Upper lobe of left lung (tissue), 6 donors: ENCODE measurements at places on chromosomes 4 and X. TPM values are rescaled to one million over a fixed set of nuclear protein-coding genes. Genes with fewer than 3 reads are reported as not detected.
A peak's percentile ranks its signal among the peaks of the same experiment; 100 is the strongest.

ADH6 gene
- total RNA-seq, result not detected

DNA sequence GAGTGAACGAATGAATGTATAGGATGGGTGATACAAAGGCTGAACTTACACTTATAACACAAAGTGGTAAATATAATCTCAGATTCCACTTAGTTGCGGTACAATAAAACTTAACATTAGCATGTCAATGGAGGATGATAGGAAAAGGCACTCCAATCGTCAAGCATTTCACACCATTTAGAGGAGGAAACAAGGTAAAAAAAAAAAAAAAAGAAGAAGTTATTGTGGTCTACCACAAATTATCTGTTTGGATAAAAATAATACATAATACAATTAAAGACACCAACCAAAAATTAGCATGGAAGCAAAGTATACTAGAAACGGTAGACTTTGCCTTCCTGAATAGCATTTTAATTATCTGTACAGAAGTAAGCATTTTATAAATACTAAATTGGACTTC lies 205.5 kb downstream of the PPP3CA start:
- no peaks in the 10 kb centered on the region for H3K27me3 ChIP-seq
- peaks cover 15% of the 10 kb centered on the region for H3K4me1 ChIP-seq
- DNase-seq, result no peak
- H3K27ac ChIP-seq, result no peak overlapping the region

TEX11 gene
- total RNA-seq, result not detected

DNA sequence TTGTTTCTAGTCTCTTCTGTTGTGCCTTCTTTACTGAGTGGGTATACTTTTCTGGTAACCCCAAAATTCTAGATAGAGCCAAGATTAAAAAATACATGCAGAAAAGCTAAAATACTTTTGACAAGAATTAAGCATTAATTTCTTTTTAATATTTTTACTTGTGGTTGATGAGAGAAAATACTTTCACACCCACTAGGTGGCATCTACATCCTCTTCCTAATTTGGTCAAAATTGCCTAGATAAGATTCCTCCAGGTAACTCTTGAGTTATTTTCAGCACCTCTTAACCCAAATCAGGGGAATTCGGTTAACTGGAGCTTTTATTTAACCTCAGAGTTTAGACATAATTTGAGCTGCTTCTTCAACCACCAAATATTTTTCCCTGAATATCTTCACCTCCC lies 28.4 kb upstream of the COX7B2 start:
- no peaks in the 10 kb centered on the region for H3K36me3 ChIP-seq
- no peak for DNase-seq
- H3K27me3 ChIP-seq, result no peaks in the 10 kb centered on the region
- no peak overlapping the region for H3K4me3 ChIP-seq
- no peaks in the 10 kb centered on the region for H3K4me1 ChIP-seq

DNA sequence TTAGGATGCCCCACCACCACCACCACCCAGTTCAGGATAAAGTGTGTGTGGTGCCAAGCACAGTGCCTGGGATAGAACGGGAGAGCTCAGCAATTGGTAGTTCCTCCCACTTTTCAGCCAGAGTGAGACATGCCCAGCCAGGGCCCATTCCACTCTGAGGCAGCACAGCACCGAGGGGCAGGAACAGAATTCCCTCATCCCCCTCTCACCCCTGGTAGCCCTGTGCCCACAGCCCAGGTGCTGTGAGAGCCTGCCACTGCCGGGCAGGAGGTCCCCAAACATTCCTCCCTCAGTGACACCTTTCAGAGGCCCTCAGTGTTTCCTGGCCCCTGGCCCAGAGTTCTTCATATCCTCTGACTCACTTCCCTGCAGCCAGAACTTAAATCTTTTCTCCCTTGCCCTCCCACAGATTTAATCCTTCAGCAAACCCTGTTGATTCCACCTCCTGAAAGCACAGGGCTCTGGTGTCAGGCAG lies 8.1 kb downstream of the RIPPLY1 start:
- H3K4me3 ChIP-seq, result no peak overlapping the region
- H3K27ac ChIP-seq, result no peak overlapping the region
- H3K36me3 ChIP-seq, result no peaks in the 10 kb centered on the region
- no peaks in the 10 kb centered on the region for H3K4me1 ChIP-seq
- DNase-seq, result no peak

GRCh38 chrX:23907111-23907497 lies 634 bp downstream of the APOO start:
- H3K4me3 ChIP-seq, result peak overlapping the region; percentile 41
- peak overlapping the region; percentile 82 for H3K27ac ChIP-seq
- H3K27me3 ChIP-seq, result no peaks in the 10 kb centered on the region
- no peaks in the 10 kb centered on the region for H3K4me1 ChIP-seq
- no peak for DNase-seq
- H3K36me3 ChIP-seq, result no peaks in the 10 kb centered on the region

NSG1 gene
- 1.4 TPM for total RNA-seq

DNA sequence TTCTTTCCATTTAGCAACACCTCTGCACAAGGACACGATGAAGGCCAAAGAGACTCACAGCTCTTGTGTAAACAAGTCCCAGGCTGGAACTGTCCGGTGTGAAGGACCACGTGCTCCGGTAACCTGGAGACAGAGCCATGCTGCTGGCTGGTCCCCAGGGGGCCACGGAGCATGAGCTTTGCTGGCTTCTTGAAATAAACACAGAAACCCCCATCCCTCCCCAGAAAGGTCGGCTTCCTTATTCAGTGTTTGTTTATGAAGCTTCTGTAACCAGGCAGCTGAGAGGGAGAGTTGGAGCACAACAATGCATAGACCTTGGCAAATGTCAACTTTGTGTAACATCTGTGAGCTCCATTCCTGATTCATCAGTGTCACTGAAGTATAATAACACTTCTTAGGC lies 109.4 kb downstream of the GPR143 start:
- no peak for DNase-seq
- no peak overlapping the region for H3K4me3 ChIP-seq
- H3K27ac ChIP-seq, result no peak overlapping the region

GRCh38 chrX:46912603-46913491 lies 626 bp downstream of the JADE3 start:
- peak overlapping the region; percentile 65 for H3K27ac ChIP-seq
- H3K36me3 ChIP-seq, result no peaks in the 10 kb centered on the region
- DNase-seq, result peak; percentile 83
- H3K27me3 ChIP-seq, result no peaks in the 10 kb centered on the region
- peak overlapping the region; percentile 79 for H3K4me3 ChIP-seq

DNA sequence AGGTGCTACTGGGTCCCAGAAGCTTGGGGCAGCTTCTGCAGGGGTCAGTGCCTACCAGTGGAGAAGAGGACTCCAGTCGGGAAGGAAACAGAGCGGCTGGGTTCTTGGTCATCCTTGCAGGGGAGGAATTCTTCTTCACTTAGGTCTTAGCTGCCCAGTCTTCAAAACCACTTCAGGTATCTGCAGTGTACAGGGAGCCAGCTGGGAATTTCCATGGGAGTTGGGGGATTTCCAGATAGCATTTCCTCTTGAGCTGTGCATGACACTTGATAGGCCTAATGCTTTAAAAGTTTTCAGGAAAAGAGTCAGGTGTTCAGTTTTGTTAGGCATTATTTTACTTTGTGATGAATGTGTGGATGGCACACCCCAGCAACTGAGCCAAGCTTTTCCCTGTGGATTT lies 58.1 kb upstream of the ENPP6 start:
- no peaks in the 10 kb centered on the region for H3K36me3 ChIP-seq
- H3K27ac ChIP-seq, result no peak overlapping the region
- H3K4me3 ChIP-seq, result no peak overlapping the region
- H3K27me3 ChIP-seq, result no peaks in the 10 kb centered on the region
- no peak for DNase-seq

FAM184B gene
- total RNA-seq, result 0.39 TPM

DNA sequence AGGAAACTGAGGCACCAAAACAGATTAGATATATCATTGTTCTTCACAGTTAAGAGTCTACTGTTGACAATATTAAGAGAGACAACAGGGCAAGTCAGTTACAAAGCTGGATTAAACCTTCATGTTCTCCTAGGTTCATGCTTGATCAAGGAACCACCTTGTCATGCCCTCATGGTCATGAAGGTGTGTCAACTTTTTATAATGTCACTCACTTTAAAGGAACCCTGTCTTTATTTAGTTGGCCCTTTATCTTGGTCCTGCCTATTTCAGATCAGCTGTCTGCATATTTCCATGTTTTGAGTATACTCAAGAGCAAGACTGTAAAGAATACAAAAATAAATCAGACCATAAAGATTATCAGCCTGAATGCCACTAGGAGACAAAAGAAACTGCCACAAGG lies 140.2 kb upstream of the FAM241A start:
- no peak overlapping the region for H3K27ac ChIP-seq
- H3K4me1 ChIP-seq, result no peaks in the 10 kb centered on the region
- no peaks in the 10 kb centered on the region for H3K36me3 ChIP-seq
- H3K4me3 ChIP-seq, result no peak overlapping the region
- DNase-seq, result no peak

IL13RA2 gene
- not detected for total RNA-seq

- no peak overlapping the region for H3K27ac ChIP-seq
- H3K27me3 ChIP-seq, result no peaks in the 10 kb centered on the region
- H3K4me3 ChIP-seq, result no peak overlapping the region
- DNase-seq, result no peak
- H3K4me1 ChIP-seq, result no peaks in the 10 kb centered on the region
- H3K36me3 ChIP-seq, result no peaks in the 10 kb centered on the region
Observed at GRCh38 chr4:152294331-152294730, 241.6 kb downstream of the FBXW7 start.

MGARP gene
- not detected for total RNA-seq

RBMXL3 gene
- not detected for total RNA-seq

GRCh38 chr4:179976777-179977176 lies 2266.4 kb upstream of the TENM3 start:
- H3K36me3 ChIP-seq, result no peaks in the 10 kb centered on the region
- no peaks in the 10 kb centered on the region for H3K27me3 ChIP-seq
- H3K4me3 ChIP-seq, result no peak overlapping the region
- no peak for DNase-seq

DNA sequence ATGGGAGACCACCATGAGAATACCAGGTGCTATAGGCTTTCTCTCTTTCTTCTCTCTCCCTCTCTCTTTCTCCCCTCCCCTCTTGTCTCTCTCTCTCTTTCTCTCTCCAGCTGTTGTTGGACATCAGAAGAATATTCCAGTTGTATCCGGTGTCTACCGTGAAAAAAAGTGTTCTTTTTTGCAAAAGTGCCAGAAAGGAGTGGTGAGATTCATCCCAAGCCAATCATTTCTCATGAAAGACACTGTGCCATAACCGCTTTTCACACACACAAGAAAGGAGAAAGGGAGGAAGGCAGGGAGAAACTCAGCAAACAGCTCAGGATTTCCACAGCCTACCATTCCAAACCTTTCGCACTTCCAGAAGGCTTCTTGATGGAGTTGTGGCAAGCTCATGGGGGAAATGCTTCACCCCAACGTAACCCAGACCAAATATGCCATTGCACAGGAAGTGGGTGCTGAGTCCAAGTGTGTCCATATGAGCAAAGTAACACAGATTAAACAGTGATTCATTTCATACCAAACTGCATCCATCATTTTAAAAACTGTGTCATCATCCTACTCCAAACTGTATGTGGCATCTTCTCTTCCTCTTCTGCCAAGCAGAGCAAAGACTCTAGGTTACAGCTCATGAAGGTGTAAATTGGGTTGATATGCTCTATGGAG lies 224.0 kb downstream of the APBB2 start:
- H3K4me1 ChIP-seq, result peaks cover 28% of the 10 kb centered on the region
- no peaks in the 10 kb centered on the region for H3K36me3 ChIP-seq
- H3K27me3 ChIP-seq, result no peaks in the 10 kb centered on the region
- peak overlapping the region; percentile 2 for H3K27ac ChIP-seq
- DNase-seq, result no peak
- H3K4me3 ChIP-seq, result no peak overlapping the region

DNA sequence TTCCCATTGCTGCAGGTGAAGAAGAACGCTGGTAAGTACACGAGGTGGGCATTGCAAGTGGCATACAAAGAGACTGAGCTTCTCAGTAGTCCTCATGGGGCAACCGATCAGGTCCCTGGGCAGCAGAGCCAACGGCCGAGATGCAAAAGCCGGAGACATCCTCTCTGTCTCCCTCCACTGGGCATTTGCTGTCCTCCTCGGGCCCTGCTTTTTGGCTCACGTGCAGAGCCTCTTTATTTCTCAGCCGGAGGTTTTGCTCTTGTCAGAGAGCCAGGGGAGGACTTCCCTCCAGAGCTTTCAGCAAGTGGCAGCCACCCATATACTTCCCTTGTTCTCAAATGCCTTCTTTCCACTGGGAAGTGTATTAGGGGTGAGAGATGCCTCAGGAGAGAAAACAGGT lies 18.0 kb downstream of the STARD8 start:
- no peak overlapping the region for H3K4me3 ChIP-seq
- H3K4me1 ChIP-seq, result no peaks in the 10 kb centered on the region
- no peak overlapping the region for H3K27ac ChIP-seq
- peak; percentile 46 for DNase-seq
- H3K27me3 ChIP-seq, result no peaks in the 10 kb centered on the region

DLG3 gene
- total RNA-seq, result 24.6 TPM

DNA sequence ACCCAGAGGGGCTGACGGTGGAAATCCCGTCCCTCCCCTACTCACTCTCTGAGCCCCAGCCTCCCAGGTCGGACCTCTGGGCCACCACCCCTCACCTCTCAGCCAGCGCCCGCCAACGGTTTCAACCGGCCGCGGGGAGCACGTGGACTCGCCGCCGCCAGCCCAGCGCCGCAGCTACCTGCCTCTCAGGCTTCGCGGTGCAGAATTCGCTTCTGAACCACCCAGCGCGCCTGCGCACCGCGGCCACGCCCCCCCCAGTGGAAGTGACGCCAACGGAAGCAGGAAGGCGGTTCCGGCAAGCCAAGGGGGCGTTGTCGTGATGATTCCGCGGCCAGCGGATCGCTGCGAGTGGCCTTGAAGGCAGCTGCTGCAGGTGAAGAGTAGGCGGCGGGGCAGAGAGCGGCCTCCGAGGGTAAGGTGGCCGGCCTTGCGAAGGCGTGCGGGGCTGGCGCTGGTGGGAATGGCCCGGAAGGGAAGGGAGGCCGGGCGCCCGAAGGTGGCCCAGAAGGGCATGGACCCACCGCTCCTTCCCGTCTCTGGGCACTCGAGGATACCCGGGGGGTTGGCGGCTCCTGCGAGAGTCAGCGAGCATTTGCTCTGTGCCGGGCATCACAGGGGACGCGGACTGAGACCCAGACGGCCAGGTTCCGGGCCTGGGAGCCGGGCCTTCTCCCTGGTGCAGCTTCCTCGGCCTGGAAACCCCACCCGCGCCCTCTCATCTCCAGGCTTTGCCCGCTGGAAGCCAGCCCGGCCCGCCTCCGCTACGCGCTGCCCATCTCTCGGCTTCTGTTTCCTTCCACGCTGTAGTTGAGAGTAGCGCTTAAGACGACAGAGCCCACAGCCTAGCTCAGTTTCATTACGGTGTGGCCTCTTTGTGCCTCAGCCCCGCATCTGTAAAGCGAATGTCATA lies at the start of the genes LYAR and ZBTB49:
Gene LYAR, minus strand, starts transcription at position 214 of the 910 bp plus-strand sequence. CDS start 6,412 bp downstream, outside the sequence.
Gene ZBTB49, plus strand, starts transcription at position 311 of the 910 bp plus-strand sequence. CDS start 9,695 bp downstream, outside the sequence.
- peak within 1 kb of the TSS; percentile 98 for H3K4me3 ChIP-seq
- H3K27me3 ChIP-seq, result no peaks in the 10 kb centered on the region
- H3K27ac ChIP-seq, result peak within 1 kb of the TSS; percentile 91
- peak; percentile 100 for DNase-seq

OCIAD2 gene
- 45.1 TPM for total RNA-seq

GRCh38 chr4:4269331-4269731 lies 20.6 kb downstream of the LYAR start:
- H3K27ac ChIP-seq, result peak overlapping the region; percentile 75
- peaks cover 48% of the 10 kb centered on the region for H3K36me3 ChIP-seq
- H3K4me3 ChIP-seq, result no peak overlapping the region
- no peaks in the 10 kb centered on the region for H3K27me3 ChIP-seq
- DNase-seq, result no peak
- no peaks in the 10 kb centered on the region for H3K4me1 ChIP-seq

RASSF6 gene
- 1.7 TPM for total RNA-seq
